ENCODE measurements at places on chromosomes 12 and 14.
A peak's percentile ranks its signal among the peaks of the same experiment; 100 is the strongest.

GRCh38 chr14:59961518-59962062, 41.6 kb downstream of the LRRC9 start:
- H3K27me3 ChIP-seq, result no peaks in the 10 kb centered on the region
- H3K27ac ChIP-seq, result no peak overlapping the region
- H3K4me3 ChIP-seq, result no peak overlapping the region
- DNase-seq, result no peak
- no peaks in the 10 kb centered on the region for H3K36me3 ChIP-seq

GRCh38 chr12:7750350-7750749, 3.2 kb upstream of the CLEC4C start:
- H3K27me3 ChIP-seq, result no peaks in the 10 kb centered on the region
- no peak overlapping the region for H3K27ac ChIP-seq
- no peak for DNase-seq
- H3K4me3 ChIP-seq, result no peak overlapping the region

DNA sequence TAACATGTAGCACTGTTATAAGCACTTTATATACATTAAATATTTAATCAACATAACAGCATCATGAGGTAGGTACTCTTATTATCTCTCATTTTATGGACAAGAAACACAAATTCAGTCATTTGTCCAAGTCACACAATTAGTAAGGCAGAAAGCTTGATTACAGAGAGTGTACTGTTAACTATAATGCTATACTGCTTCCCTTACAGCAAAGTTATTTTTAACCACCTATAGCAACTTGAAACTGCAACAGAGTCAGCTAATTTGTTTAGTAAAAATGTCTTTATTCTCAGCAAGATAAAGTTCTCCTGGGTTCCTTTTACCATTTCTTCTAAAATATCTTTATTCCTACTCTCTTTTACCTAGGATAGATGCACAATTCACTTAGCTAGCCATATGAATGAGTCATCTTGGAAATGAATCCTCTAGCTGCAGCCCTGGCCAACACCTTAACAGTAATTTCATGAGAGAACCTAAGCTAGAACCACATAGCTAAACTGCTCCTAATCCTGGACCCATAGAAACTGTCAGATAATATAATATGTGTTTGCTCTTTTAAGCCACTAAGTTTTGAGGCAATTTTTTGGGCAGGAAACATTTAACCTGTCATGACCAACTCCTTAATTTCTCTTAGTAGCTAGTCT, 90.2 kb upstream of the HECTD1 start:
- no peaks in the 10 kb centered on the region for H3K36me3 ChIP-seq
- H3K27me3 ChIP-seq, result no peaks in the 10 kb centered on the region
- H3K4me3 ChIP-seq, result no peak overlapping the region
- H3K27ac ChIP-seq, result no peak overlapping the region
- no peak for DNase-seq
- H3K4me1 ChIP-seq, result no peaks in the 10 kb centered on the region

DNA sequence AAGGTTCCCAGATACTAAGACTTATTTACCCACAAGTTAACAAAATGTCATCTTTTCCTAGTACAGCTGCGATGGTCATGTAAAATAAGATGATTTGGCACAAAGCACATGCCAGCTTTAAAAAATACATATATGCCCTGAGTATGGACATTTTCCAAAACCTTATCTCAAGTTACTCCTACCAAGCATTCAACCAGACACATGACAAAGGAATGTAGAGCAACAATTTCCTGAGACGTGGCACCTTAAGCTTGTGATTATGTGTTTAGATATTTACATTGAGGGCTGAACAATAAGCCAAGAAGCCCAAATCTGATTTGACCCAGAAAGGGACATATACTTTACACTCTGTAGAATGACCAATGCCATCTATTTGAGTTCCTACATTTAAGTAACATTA, 24.5 kb upstream of the OVCH1 start:
- H3K27me3 ChIP-seq, result no peaks in the 10 kb centered on the region
- no peaks in the 10 kb centered on the region for H3K4me1 ChIP-seq
- H3K4me3 ChIP-seq, result no peak overlapping the region
- H3K27ac ChIP-seq, result no peak overlapping the region

DNA sequence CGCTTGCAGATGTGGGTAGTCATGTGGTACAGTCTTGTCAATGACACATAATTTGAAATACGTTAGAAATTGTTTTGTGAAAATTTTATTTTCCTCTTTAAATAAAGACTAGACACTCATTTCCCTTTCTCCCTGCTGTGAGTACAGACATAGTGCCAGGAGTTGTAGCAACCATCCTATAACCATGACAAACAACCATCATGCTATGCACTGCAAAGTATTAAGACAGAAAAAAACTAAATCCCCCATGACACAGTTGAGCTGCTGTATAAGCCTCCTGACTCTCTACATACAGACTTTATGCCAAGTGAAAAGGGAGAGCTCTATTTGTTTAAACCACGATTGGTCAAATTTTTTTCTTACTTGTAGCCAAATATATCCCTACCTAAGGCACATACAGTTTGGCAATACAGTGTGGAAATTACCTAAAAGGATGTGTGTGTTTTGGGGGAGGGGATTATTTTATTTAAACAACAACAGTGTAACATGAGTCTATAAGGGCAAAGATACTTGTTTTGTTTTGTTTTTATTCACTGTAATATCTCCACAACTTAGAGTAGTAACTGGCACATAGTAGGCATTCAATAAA, 45.0 kb upstream of the KRR1 start:
- H3K36me3 ChIP-seq, result no peaks in the 10 kb centered on the region
- DNase-seq, result no peak
- peaks cover 16% of the 10 kb centered on the region for H3K4me1 ChIP-seq
- H3K27ac ChIP-seq, result no peak overlapping the region

- H3K4me1 ChIP-seq, result peaks cover 10% of the 10 kb centered on the region
- no peak overlapping the region for H3K4me3 ChIP-seq
- no peak overlapping the region for H3K27ac ChIP-seq
- no peaks in the 10 kb centered on the region for H3K27me3 ChIP-seq
These were observed 168.0 kb downstream of the EGLN3 start for GRCh38 chr14:33782923-33783322.

GRCh38 chr14:36900846-36901245, 239.2 kb downstream of the PAX9 start:
- DNase-seq, result no peak
- H3K36me3 ChIP-seq, result no peaks in the 10 kb centered on the region
- no peak overlapping the region for H3K27ac ChIP-seq
- H3K4me1 ChIP-seq, result no peaks in the 10 kb centered on the region
- no peaks in the 10 kb centered on the region for H3K27me3 ChIP-seq
- H3K4me3 ChIP-seq, result no peak overlapping the region

- DNase-seq, result no peak
- H3K4me1 ChIP-seq, result no peaks in the 10 kb centered on the region
- no peak overlapping the region for H3K4me3 ChIP-seq
- H3K27ac ChIP-seq, result no peak overlapping the region
- H3K36me3 ChIP-seq, result no peaks in the 10 kb centered on the region
These were observed 212.9 kb downstream of the DPF3 start for GRCh38 chr14:72680853-72681640.

- no peaks in the 10 kb centered on the region for H3K36me3 ChIP-seq
- no peak overlapping the region for H3K4me3 ChIP-seq
- DNase-seq, result no peak
- no peak overlapping the region for H3K27ac ChIP-seq
These were observed 6.3 kb upstream of the ATG14 start for GRCh38 chr14:55417955-55418354.

DNA sequence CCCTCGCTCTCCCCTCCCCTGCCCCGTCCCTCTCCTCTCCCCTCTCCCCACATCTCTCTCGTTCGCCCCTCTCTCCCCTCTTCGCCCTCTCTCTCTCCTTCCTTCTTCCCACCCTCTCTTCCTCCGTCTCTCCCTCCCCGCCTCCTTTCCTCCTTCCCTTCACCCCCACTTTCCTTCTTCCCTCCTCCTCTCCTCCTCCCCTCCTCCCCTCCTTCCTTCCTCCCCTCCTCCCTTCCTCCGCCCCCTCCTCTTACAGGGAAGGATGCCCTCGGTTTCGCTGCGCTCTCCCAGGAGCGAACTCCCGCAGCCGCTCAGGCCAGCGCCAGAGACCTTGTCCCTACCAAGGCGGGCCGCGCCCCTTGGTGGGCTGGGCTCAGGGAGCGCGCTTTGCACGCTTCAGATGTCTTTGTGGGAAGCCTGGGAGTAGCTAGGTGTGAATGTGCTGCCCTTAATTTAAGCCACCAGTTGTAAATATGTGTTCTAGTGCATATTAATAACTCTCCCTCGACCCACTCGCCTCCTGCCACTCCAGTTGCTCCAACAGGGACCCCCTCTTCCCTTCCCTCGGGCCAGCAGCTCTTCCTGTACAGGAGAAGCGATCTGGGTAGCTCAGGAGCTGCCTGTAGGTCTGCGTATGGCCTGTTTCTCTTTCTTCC, 13.3 kb upstream of the MAP3K9 start:
- no peaks in the 10 kb centered on the region for H3K36me3 ChIP-seq
- H3K27ac ChIP-seq, result no peak overlapping the region
- DNase-seq, result peak; percentile 59

DNA sequence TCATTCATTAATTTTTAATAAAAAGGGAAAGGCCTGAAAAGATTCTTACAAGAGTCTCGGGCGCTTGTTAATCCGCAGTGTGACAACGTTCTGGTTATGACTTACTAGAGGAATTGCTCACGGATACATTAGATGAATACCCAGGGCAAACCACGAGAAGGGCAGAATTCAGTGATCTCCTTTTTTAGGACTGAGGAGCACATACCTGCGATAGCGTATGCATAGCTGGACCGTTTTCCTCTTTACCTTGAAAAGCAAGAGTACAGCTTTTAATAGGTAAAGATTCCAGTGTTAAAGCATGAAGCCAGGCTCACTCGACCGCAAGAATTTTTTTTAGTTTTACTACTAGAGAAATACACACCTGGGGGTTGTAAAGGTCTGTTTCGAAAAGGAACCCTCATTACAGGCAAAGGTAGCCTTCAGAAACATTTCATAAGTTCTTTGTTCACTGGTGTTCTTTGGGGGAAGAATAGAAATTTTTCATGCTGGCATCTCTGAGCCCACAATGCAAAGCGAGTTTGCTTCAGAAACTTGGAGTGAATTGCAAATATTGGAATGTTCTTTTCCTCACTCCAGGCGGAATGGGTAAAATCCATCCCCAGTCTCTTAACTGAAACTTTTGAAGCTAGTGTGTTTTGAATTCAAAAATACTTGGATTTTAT, 953 bp downstream of the MAPK1IP1L start:
- peaks cover 11% of the 10 kb centered on the region for H3K4me1 ChIP-seq
- no peaks in the 10 kb centered on the region for H3K27me3 ChIP-seq
- no peak for DNase-seq

DNA sequence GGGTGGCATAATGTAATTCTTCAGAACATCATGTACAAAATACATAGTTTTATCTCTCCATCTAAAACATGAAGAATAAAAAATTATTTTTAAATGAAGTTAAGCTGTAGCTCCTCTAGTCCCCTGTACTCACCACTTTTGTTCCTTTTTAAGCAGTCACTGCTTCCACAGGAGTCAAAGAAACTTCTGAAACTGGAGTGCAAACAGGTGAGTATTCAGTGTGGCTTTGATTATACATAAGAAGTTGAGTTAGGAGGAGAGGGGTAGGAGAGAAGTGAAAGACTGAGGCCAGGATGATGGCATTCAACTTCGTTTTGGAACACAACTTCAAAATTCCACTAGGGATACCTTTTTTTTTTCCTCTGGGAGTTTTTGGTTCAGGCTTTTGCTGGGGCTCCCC, 131.4 kb upstream of the CNTN1 start:
- no peak overlapping the region for H3K4me3 ChIP-seq
- H3K4me1 ChIP-seq, result no peaks in the 10 kb centered on the region

DNA sequence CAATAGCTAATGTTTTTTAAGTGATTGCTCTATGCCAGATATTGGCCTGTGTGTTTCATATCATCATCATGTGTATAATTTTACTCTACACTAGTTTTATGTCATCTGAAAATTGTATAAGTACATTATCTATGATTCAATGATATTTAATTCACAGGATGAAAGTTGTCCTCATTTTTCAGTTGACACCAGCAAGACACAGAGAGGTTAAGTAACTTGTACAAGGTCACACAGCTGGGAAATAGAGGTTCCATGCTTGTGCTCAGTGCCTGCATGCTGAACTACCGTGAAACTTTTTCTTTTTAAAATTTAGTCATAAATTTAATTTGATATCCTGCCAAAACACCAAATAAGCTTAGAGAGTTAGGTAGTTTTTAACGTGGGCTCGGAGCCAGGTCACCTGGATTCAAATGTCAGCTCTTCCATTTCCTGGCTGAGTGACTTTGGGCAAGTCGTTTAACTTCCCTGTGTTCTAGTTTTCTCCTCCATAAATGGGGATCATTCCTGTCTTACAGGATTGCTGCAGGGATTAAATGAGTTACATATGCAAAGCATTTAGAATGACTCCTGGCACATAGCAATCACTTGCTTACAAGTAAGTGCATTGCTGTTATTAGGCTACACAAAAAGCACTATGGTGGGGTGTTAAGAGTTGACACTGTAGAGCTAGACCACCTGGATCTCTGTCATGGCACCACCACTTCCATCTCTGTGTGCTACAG, 183.9 kb downstream of the ETV6 start:
- no peaks in the 10 kb centered on the region for H3K4me1 ChIP-seq
- no peaks in the 10 kb centered on the region for H3K27me3 ChIP-seq
- DNase-seq, result no peak
- H3K27ac ChIP-seq, result no peak overlapping the region
- H3K36me3 ChIP-seq, result no peaks in the 10 kb centered on the region

- H3K36me3 ChIP-seq, result no peaks in the 10 kb centered on the region
- H3K27ac ChIP-seq, result no peak overlapping the region
- no peaks in the 10 kb centered on the region for H3K27me3 ChIP-seq
- peak; percentile 22 for DNase-seq
- no peak overlapping the region for H3K4me3 ChIP-seq
- no peaks in the 10 kb centered on the region for H3K4me1 ChIP-seq
These were observed 380.1 kb downstream of the ALG10 start for GRCh38 chr12:34402228-34402898.

- H3K27ac ChIP-seq, result no peak overlapping the region
- H3K27me3 ChIP-seq, result no peaks in the 10 kb centered on the region
- no peaks in the 10 kb centered on the region for H3K36me3 ChIP-seq
These were observed 819.2 kb downstream of the FSCB start for GRCh38 chr14:43687921-43688320.

DNA sequence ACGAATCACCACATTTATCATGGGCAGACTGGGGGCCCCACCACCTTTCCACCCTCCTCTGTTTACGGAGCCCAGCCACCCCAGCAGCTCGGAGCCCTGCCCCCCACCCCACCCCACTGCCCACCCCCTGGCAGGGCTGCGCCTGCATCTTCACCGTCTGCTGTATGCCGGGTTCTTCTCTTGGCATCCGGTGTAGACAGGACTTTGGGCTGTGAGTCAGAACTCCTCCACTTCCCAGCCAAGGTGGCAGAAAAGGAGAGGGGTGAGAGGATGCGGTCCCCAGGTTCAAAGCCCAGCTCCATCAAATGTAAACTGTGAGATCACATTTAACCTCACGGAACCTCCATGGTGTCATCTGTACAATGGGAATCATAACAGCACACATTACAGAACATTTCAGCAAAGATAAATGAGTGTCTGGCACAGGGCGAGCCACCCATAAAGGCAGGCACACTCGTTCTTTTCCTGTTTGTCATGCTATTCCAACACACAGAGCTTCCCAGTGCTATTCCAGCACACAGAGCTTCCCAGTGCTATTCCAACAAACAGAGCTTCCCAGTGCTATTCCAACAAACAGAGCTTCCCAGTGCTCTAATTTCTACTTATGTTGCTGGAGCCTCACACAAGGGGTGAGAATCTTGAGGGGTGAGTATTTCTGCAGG, 292.7 kb upstream of the RTL1 start:
- no peak for DNase-seq
- no peaks in the 10 kb centered on the region for H3K4me1 ChIP-seq
- no peaks in the 10 kb centered on the region for H3K27me3 ChIP-seq

GRCh38 chr14:78292003-78292402, 121.8 kb downstream of the NRXN3 start:
- no peaks in the 10 kb centered on the region for H3K36me3 ChIP-seq
- no peaks in the 10 kb centered on the region for H3K27me3 ChIP-seq
- DNase-seq, result no peak
- H3K4me1 ChIP-seq, result no peaks in the 10 kb centered on the region
- no peak overlapping the region for H3K4me3 ChIP-seq
